ENCODE measurements at places on chromosomes 2 and 18.

- no peak for DNase-seq
Measured at GRCh38 chr2:234403751-234404150, 93.1 kb downstream of the ARL4C start.

DNA sequence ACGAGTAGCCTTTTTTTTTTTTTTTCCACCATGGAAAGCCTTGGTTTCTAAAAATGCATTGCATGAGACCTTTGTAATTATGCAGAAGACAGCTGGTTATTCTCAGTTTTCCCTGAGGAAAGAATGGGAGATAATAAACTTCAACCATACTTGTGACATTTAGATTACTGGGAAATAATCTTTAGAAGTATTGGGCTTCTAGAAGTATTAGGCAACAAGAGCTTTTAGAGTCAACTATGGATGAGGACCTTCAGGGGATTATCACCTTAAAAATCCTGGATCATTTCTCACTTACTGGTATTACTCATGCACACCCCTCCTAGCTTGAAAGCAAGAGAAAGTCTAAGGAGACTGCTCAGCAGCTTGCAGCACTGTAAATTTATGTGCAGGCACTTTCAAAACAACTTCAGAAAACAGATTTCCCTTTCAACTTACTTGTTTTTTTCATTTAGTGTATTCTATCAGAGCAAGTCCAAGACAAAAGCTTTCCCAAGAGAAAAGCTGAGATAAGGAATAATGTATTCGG is 175.9 kb downstream of the NRXN1 start:
- DNase-seq = no peak

GRCh38 chr2:68689553-68690537 is 44.8 kb upstream of the ARHGAP25 start:
- no peak for DNase-seq

GRCh38 chr2:213288913-213289700 is 4.8 kb downstream of the SPAG16 start:
- DNase-seq = no peak

- DNase-seq = no peak
Measured at GRCh38 chr2:239266779-239267287, 134.0 kb downstream of the HDAC4 start.

GRCh38 chr18:50709193-50709592 is 110.6 kb downstream of the MRO start:
- DNase-seq = no peak

DNA sequence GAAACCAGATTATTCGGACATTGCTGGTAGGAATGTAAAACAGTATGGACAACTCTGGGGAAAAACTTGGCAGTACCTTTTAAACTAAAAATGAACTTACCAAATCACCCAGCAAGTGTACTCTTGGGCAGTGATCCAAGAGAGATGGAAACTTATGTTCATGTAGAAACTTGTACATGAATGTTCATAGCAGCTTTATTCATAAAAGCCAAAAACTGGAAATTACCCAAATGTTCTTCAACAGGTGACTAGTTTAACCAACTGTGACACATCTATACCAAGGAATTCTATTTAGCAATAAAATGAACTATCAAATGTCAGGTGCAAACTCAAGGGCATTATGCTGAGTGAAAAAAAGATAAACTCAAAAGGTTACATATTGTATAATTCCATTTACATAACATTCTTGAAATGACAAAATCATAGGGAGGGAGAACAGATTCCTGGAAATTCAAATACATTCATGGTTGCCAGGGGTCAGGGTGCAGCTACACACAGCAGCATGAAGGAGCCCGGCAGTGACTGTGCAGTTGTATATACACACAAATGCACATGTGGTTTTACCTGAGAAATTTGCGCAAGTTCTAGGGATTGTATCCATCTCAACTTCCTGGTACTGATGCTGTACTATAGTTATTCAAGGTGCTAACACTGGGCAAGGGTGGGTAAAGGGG is 3.5 kb upstream of the RNU4ATAC start:
- DNase-seq = no peak

GRCh38 chr2:152620208-152620607 is 97.1 kb downstream of the PRPF40A start:
- DNase-seq = no peak

DNA sequence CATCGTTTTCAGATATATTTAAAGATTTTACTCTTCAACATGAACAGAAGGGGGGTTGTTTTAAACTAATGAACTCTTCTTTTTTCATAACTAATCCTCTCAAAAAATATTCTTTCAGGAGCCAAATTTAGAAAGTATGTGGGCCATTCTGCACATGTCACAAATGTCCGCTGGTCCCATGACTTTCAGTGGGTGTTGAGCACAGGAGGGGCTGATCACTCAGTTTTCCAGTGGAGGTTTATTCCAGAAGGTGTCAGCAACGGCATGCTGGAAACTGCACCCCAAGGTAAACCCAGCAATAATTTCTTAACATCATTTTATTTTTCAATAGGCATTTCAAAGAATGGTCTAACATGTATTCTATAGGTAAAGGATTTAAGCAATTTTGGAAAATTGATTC is 136.0 kb downstream of the EML6 start:
- DNase-seq = no peak

GRCh38 chr2:160963957-160964356 is 196.3 kb upstream of the TANK start:
- DNase-seq = no peak

- no peak for DNase-seq
Measured at GRCh38 chr18:5546660-5547059, 2.9 kb upstream of the EPB41L3 start.

- DNase-seq = no peak
Measured at GRCh38 chr18:67694787-67695186, 178.3 kb upstream of the DSEL start.

DNA sequence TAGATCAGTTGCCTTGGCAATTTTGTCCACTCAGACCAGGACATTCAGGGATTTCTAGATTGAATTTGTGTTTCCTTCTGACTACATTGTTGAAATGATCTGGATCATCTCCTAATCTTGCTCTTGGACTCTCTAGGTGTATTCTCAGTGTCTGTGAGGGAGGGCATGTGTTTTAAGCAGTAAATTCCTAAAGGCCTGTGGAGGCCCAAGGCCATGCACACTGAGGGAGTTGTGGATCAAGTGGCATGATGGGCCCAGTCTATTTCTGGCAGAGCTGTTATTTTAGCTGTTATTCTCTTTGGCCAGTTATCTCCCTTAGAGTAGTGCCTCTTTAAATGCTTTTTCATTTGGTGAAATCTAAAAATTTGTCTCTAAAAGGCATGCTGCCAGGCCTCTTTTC is 144.9 kb downstream of the RPIA start:
- no peak for DNase-seq

DNA sequence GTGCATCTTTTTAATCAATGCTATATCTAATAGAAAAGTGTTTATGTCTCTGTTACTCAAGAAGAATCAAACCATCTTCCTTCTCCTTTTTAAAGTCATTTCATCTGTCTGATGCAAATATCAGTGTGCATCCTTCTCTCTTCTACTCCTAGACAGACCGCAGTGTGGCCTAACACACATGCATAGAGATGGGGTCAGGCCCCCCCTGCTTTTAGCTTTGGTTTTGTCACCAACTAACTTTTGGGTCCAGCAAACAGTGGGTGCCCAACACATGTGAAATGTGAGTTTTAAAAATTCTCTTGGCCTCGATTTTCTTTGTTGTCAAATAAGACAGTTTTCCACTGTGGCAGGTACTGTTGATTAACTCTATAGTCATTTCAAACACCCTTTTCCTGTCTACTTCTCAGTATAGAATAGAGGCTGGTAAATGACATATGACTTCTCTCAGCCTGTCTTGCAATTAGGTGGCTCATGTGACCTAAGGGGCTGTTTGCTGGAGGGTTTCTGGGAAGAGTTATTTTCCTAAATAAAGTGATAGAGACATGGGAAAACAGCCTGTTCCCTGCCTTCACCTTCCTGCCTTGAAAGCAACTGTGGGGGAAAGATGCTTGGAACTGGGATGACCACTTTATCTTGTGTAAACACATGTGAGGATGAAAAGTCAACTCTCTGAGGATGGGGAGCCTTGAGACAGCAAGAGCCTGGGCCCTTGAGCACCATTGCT is 65.7 kb upstream of the DARS1 start:
- no peak for DNase-seq

DNA sequence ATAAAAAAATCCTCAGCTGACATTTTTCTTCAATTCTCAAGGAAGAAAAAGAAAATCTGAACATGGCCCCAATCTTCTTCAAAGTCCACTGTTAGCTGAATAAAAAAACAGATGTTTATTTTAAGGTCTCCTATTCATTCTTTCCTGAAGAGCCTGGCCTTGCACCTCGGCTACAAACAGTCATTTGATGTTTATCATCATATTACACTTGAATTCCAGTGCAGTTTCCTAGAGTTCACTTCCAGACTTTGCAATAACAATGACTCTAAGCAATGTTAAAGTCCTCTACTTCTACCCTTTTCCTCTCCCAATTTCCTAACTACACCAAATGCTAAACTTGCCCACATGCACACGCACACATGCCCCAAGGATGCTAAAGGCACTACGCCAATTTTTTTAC is 70.1 kb downstream of the NOL10 start:
- DNase-seq = no peak

- DNase-seq = no peak
Measured at GRCh38 chr2:31547485-31547884, 33.3 kb downstream of the SRD5A2 start.

DNA sequence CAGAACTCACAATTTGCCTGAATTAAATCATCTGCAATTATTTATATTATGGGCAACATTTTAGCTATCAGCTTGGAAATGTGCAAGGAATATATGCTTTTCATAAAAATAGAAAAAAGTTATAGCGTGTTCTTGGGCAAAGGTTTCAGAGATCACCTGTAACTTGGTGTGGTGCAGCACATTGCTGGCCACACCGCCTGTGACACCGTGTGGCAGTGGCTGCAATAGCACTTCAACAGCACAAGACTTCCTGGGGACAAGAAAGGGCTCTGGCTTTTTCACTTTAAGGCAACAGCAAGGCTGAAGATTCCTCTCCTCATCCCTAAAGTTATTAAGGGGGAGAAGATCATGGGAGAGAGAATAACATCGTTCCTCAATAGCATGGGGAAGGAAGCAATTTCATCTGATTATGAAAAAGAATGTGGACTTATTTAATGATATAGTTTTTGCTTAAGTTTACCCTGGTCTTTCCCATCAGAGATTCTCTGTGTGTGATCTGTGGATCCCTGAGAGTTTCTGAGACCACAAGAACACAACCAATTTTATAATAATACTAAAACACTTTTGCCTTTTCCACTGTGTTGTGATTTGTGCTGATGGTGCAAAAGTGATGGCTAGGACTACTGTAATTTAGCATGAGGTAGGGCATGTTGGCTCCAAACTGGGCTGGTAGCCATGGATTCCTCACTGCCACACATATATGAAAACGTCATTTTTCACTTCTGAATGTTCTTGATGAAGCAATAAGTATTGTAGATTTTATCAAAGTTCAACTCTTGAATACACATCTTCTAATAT is 15.0 kb upstream of the SERPINB3 start:
- no peak for DNase-seq

GRCh38 chr18:42114310-42114943 is 159.4 kb downstream of the PIK3C3 start:
- no peak for DNase-seq

DNA sequence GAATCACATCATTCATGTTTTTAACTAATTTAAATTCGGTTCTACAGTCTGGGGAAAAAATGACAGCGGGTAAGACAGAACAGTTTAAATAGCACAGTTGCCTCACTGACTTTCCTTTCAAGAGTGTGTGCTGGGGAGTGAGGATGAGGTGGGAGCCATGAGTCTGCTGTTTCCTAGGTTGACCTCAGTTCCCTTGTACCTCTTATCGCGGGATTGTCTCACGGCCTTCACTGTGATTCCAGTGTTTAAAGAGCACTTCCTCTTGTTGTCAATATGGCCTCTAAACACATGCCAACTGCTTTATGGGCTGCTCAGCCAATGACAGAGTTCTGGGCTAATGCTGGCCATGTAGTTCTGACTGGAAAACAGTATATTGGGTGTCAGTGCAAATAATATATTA is 41.6 kb upstream of the ALMS1 start:
- DNase-seq = no peak

DNA sequence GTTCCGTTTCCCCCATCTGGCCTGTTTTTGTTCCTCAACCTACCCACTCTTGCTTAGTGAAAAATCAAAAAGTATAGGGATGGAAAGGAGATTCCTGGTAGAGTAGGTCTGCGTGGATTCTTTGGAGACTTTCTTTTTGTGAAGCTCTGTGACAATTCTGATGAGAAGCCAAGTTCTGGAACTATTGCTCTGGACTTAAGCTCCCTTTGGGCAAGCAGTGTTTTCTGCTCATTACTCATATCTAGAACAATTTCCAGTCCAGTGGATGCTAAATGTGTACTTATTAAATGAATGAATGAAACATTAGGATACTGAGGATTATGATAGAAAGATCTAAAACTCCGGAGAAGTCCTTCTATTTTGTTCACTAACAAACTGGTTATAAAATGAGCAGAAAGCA is 76.5 kb downstream of the SOCS6 start:
- no peak for DNase-seq
